T1000 (cell line): ENCODE measurements at places on chromosomes 11 and 22.

DNA sequence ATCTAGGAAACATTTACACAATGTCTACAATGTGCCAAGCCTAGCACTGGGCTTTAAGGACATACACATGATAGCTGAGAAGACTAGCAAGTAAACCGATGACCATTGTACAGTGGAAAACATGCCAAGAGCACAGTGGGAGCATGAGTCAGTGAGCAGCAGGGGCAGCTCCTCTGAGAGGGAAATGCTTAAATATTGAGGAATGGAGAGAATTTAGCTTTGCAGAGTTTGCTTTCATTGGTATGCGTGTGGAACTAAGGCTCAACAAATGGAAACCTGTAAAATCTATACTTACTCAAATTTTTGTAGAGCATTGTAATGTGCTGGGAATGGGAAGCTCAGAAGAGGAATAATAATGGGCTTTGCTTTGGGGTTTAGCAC is 282.3 kb downstream of the ST3GAL4 start:
- DNase-seq: peak; percentile 16

GRCh38 chr22:50698546-50698945 is 25.9 kb downstream of the SHANK3 start:
- no peak for DNase-seq

- no peak for DNase-seq
Measured at GRCh38 chr11:60500276-60500910, 7.8 kb downstream of the MS4A12 start.

DNA sequence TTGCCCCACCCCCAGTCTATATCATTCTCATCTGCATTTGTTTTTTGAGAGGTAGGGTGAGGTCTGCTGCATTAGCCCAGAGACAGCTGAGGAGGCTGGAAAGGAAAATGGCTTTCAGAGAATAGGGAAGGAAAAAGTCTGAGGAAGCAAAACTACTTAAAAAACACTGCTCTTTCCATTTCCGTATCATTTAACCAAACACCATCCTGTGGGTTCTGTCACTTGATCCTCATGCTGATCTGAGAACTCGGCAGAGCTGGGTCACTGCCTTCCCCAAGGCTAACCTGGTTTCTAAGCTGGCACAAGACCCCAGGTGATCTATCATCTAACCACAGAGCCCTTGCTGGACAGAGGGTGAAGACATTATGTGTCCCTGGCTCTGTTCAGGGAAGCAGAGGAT is 1.2 kb downstream of the FOLR2 start:
- no peak for DNase-seq

DNA sequence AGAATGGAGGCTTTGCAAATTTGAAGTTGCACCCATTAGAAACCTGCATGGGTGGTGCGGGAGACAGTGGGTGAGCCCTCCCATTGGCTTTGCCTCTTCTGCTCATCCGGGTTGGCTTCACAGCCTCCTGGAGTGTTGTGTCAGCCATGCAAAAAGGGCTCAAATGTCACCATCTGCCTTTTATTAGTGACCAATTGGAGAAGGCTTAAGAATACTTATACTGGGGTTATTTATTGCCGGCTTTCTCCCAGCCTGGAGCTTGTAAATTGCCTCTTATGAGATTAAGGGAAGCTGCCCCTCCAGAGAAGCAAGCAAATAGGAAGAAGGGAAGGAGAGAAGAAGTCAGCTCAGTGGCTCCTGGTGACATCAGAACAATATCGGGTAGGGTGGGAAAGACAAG is 182.6 kb downstream of the ST3GAL4 start:
- no peak for DNase-seq

DNA sequence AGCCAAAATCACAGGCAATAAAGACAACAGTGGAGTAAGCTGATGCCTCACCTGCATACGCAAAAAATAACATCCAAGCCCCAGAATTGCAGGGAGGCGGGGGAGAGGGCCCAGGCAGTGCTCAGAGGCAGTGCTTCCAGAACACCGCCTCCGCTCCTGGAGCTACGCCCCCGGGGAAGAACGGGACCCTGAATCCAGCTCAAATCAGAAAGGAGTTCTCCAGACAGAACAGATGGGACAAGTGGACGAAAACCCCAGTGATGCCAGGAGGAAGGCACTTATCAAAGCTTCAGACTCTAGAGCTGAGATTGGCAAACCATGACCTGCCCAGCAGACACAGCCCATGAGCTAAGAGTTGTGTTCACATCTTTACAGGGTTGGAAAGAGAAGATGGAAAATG is 683.9 kb downstream of the TBC1D22A start:
- no peak for DNase-seq

DNA sequence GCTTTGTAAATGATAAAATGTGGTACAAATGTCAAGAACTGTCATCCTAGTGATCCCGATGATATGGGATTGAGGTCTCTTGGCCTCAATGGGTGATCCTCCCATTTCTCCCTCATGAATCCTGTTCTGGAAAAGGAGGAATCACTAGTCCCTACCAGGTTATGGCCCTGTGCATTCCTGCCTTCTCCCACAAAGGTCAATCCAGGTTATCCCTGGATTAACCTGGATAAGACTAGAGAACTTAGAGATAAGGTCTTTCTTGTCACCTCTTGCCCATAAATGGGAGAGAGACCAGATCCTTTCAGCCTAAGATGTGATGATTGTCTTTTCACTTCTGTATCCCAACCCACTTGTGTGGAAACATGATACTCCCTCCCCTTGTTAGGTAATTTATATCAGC is 396.7 kb downstream of the BUD13 start:
- DNase-seq: no peak

DNA sequence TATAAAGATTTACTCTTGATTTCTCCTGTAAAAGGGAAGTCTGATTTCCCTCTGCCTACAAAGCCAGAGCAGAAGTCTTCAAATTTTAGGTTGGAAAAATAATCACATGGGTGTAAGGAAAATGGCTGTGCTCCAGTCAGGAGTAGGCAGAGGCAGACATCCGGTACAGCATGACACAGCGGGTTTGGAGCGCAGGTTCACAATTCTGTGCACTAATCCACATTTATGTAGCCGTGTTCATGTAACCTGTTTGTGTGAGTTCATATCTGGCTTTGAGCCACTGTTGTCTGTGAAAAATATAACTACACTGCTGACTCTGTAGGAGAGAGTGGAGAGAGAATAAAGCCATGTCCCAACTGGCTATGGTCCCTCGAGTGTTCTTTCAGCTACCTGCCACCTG is 248.0 kb downstream of the CASP12 start:
- no peak for DNase-seq

GRCh38 chr22:43442386-43443151 is 30.8 kb downstream of the MPPED1 start:
- no peak for DNase-seq

DNA sequence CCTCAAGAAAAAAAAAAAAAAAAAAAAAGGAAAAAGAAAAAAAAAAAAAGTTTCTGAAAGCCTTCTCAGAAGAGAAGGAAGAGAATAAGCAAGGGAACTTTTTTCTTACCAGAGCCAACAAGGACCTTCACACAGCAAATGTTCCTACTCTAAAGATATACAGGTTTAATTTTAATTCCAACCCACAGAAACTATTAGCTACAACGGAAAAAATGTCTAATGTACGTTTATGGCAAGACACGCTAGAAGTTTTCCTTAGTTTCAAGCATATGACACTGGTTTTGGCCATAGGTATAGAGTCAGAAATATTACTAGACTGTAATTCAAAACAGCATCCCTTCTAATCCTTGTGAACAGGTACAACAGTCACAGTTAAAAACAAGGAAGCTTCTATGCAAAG is 120.1 kb downstream of the MRTFA start:
- no peak for DNase-seq

DNA sequence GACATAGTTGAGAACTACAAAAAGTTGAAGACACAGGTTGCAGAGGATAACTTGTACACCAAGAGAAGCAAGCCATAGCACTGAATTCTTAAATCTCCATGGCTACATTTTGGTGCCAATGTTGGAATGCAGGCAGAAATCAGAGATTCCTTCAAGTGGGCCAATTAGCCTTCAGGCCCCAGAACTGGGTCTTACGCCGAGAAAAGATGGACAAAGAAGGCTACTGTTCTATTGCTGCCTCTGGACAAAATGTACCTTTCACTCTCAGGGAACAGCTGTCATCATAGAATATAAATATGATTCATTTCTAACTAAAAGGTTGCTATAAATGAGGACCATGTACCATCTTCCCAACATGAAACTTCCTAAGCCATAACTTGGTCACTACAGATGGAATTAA is 13.7 kb downstream of the TMEM216 start:
- DNase-seq: no peak

DNA sequence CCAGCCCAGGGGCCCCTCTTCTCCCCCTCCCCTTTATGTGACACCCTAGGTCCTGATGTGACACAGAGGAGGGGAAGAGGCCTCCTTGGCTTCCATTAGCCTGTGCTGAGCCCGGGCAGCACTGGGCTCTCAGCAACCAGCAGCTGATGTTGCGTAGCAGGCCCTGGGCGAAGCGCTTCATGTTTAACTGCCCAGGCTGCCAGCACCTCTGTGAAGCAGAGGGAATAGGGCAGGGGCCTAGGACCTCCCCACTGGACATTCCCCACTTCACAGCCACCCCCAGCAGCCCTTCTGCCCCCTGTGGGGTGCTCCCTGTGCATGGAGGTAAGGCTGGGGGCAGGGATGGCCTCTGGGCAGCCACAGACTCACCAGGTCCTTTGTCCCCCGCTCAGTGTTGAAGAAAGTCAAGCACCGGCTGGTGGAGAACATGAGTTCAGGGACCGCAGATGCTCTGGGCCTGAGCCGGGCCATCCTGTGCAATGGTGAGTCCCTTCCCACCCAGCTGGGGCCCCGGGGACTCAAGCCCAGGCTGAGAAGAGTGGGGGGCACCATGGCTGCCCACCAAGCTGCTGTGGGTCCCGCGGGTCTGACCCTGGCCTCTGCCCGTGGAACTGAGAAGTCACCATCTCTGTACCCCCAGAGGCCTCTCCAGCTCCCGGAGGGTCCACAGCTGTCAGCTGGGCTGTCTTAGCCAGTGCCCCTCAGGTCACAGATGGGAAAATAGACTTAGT is 11.6 kb downstream of the PICK1 start:
- no peak for DNase-seq

DNA sequence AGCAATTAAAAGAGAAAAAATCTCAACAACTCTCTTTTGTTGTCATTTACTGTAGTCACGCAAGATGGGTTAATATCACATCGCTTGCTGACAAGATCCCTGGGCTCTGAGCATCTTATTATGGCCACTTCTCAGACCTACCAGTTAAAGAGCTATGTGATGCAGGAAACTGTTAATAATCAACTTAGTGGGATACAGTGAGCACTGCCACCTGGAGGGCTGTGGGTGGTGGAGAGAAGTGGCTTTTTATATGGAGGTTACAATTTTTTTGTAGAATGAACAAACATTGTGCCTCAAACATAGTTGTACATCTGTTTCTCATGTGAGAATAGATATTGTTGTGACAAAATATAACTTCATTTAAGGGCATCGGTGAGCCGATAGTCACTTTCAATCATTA is 181.0 kb downstream of the TENM4 start:
- no peak for DNase-seq

DNA sequence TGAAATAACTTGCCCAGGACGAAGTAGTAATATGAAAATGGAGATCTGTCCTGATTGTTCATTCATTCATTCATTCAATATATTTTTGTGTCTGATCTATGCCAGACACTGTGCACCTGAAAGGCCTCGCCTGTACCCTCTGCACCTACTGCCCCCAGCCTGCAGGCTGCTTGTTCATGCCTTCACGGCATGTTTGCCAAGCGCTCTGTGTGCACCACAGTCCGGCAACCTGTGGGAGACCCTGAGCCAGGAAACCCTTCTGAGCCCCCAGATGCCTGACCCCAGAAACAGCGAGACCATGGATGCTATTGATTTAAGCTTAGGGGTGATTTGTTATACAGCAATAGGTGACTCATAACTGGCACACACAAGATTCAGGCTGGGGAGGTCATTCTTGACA is 47.0 kb downstream of the RTL6 start:
- DNase-seq: no peak

DNA sequence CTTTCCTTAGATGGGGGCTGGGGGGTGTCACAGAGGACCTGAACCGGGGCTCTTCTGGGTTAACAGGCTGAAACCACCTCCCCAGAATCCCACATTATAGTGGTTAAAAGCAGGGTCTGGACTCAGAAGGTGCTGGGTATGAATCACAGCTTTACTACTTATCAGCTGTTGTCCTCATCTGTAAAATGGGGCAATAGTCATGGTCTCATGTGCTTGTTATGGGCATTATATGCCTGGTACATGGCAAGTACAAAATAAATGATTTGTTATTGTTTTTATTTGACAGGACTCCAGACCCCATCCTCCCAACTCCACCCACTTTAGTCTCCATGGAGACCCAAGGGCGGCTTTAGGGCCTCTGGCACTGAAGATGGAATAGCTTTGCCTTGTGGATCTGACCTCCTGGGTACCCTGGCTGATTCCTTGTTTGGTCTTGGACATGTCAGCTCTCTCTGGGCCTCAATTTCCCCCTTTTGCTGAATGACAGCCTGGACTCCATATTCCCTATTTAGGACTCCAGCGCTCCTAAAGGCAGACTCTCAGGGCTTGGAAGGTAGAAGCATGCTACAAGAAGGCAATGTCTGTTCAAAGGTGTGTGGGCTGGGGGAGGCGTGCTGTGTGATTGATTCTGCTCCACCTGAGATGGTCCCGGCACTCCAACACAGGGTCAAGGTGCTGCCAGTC is 812 bp upstream of the SMTN start:
- DNase-seq: no peak

DNA sequence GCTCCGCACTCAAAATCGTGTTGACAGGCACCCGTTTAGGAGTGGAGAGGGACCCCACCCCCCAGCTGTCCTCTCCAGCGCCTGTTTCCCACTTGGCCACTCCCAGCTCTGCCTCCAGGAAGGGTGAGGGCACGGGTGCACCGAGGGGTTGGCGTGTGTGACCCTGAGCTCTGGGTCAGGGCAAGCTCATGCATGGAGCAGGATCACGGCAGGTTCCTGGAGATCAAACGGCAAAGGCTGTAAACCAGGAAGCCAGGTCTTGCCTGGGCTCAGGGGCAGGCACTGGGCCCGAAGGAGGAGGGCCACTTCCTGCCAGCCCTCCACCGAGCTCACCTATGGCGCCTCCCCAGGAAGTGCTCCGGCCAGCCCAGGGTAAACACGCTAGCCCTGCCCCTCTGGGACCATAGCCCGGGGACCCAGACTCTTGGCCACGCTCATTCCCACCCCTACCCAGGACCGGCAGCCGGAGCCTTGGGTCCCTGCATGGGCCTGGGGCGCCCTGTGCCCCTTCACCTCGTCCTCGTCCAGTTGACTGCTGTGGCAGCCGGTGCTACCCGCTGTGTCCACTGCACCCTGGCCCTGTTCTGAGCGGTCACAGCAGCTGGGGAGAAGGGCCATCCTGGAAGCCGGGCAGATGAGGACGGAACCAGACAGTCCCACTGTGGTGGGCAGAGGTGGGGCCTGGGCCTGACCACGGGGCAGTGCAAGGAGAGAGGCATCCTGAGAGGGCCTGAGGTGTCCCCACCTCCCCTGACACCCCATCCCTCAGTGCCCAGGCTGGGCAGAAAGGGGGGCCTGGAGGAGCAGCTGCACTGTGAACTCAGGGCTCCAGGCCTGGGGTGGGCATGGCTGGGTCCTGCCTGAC is 1.0 kb upstream of the EPS8L2 start:
- no peak for DNase-seq
